ENCODE measurements at places on chromosomes 11 and 22. TPM values are rescaled to one million over a fixed set of nuclear protein-coding genes. Genes with fewer than 3 reads are reported as not detected.

DNA sequence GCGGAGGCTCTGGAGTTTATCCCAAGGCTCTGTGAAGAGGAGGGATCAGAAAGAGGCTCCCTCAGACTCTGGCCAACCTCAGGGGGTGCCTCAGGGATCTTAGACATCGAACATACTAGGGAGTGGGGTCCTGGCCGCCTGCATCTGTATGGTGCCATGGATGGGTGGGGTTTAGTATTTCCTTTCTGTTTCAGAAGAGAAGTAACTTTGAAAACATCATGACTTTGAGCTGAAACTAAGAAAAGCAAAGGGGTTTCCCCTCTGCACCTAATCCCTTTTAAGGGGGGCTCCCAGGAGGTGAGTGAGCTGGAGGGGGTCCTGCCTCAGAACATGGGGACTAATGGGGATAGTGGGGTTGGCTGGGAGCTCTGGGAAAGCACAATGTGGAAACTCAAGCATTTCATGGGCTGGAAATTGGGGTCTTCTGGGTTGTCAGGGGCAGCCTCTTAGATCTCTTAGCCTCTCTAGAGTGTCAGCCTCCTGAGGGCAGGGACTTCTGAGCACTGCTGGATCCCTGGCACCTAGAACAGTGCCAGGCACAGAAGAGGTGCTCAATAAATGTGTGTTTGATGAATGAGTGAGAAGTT is 11.8 kb upstream of the SSTR3 start:
- DNase-seq = no peak

Gene C11orf97
- not detected for total RNA-seq

Gene BACE1
- total RNA-seq = 36.1 TPM

DNA sequence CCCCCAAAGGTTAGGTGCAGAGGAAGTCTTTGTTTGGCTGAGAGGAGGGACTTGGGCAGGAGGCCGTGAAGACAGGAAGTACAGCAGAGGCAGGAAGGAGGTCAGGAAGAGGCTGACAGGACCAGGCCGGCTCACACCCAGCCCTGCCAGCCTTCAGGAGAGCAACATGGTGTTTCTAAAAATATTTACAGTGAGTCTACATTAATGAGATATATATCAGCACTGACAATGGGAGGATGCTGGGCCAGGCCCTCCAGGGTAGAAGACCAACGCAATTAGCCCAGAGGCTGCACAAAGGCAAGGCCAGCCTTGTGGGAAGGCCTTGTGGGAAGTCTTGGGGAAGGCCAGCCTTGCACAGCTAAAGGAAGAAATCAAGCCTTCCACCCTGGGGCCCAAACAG is 7.9 kb upstream of the APLNR start:
- DNase-seq = no peak

- peak; percentile 96 for DNase-seq
These were observed 54.7 kb downstream of the FBXO7 start for GRCh38 chr22:32528984-32529982.

DNA sequence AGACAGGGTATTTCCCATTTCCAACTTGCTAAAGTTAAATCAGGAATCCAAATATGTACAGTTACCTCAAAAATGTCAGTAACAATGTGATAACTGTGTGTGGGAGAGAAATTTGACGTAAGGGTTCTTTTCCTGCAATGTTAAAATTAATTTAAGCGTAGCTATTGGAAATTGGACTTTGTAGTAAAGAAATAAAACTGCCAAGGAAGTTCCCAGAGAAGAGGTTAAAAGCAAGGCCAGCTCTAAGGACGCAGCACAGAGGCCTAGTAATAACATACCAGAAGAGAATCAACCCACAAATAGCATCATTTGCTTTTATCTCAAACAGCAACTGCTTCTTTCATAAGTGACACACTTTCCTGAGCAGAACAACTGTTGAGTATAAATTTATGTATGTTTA is 36.8 kb upstream of the GRIA4 start:
- DNase-seq = no peak

GRCh38 chr11:14270690-14271542 is 88.1 kb downstream of the RRAS2 start:
- DNase-seq = no peak

GRCh38 chr11:91981995-91982394 is 242.6 kb upstream of the FAT3 start:
- peak; percentile 87 for DNase-seq

DNA sequence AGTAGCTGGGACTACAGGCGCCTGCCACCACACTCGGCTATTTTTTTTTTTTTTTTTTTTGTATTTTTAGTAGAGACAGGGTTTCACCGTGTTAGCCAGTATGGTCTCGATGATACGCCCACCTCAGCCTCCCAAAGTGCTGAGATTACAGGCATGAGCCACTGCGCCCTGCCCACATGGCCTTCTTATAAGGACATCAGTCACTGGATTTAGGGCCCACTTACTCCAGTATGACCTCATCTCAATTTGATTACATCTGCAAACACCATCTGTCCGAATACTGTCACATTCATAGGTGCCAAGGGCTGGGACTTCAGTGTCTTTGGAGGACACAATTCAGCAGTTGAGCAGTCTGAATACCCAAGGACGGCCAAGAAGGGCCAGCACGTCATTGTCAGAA is 8.2 kb upstream of the PRR5 start:
- no peak for DNase-seq

Gene RIMBP3C
- total RNA-seq = 0.14 TPM

DNA sequence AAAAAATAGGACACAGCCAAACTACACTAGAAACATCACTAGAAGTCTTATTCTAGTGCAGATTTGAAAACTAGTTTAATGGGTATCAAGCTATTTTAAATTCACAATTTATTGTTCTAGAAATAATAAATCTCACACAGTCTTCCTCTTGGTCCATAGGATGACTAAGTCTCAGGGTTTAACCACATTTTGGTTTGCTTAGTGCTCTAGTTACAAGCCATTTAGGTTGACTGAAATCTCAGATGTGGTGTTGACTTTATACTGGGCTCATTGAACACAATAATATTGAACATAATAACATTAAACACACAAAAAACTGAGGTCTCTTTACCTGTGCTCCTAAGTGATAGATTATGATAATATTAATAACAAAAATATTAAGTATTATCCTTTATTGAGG is 760.3 kb upstream of the CCDC179 start:
- DNase-seq = no peak

DNA sequence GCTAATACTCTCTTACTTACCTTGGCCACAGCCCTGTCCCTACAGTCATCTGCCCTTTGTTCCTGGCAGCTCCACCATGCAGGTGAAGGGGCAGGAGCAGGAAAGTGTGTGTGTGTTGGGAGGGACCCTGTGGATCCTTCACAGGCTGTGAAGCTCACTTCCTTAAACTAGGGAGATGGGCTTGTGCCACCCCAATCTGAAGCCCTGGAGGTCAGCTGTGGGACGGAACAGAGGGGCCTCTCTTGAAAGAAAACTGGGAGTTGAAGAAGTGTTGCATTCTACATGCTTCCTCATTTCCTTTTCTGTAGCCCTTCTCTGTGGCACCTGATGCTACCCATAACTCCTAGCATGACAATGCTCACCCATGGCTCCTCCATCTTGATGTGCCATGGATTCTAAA is 11.7 kb downstream of the FADS1 start:
- no peak for DNase-seq

GRCh38 chr22:43308060-43308830 is 34.9 kb downstream of the SCUBE1 start:
- no peak for DNase-seq

GRCh38 chr11:44008088-44008501 is 39.7 kb upstream of the ACCSL start:
- peak; percentile 59 for DNase-seq

GRCh38 chr11:124791626-124792341 is 8.4 kb downstream of the MSANTD2 start:
- no peak for DNase-seq

GRCh38 chr22:25818541-25818940 is 76.6 kb downstream of the MYO18B start:
- no peak for DNase-seq

Gene SEC14L6
- total RNA-seq = 0.14 TPM

Gene POLR2L
- 91.4 TPM for total RNA-seq

DNA sequence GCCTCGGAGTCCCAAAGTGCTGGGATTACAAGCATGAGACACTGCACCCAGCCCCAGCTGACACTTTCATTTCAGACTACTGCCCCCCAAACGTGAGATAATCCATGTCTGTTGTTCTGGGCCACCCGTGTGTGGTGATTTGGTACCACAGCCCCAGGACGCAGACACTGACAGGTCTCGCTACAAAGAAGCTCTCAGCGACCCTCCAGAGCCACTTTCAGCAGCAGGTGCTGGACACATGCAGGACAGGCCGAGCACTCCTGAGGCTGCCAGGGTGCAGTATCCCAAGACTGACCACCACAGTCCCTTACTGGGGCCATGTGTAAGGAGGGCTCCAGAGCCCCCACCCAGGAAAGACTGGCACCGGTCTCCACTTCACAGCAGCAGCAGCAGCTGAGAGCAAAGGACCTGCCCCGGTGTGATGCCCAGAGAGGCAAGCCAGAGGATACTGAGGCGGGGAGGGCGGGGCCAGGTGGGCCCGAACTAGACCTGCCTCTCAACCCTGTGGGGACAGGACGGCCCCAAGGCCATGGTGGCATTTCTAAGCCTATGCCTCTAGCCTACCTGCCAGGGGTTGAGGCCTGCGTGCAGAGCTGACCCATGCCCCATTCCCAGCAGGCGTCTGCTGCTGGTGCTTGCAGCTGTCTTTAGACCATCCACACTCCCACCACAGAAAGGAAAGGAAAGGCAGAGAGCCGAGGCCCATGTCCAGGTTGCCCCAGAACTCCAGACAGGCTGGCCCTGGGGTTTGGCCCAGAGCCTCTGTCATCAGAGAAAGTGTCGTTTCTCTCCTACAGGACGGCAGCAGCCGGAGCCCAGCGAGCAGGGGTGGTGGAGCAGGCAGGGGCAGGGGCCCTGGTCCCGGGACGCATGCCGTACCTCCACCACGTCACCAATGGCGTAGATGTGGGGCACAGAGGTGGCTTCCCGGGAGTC is 28.0 kb upstream of the GNB1L start:
- DNase-seq = peak; percentile 79

DNA sequence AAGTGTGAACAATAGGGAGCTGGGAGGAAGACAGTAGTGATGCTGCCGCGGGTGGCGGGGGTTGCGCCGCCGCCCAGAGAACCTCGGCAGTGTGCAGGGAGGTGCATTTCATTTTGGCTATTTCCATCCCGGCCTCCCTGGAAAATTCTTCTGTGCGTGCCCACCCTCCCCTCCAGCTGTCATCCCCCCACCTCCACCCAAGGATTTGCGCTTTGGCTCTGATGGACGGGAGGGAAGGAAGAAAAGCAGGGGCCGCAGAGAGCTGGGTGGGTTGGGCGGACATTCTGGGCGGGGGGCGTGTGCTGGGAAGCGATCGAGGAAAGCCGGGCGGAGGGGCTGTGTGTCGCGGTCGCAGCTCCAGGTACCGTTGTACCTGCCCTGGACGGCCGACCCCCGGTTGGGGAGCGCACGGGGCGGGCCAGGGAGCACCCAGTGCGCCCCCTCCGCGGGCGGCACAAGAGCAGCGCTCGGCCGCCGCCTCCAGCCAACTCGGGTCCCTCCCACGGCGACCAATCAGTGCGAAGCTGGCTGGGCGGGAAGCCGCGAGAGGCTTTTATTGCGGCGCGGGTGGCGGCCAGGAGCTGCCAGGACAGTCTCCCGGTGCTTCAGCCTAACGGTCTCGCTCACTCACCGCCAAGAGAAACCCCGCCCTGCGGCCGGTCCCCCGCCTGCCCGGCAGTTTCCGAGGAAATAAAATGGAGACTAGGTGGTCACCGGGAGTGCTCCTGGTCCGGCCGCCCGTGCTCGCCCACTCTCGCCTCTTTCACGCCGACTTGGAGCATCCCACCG is 1.6 kb downstream of the NCAM1 start:
- DNase-seq = peak; percentile 86

Gene UCP3
- 1.1 TPM for total RNA-seq

Gene RASGRP2
- 49.6 TPM for total RNA-seq

Gene YPEL4
- total RNA-seq = 0.33 TPM

GRCh38 chr22:30747493-30747892 is 52.8 kb downstream of the OSBP2 start:
- DNase-seq = no peak

DNA sequence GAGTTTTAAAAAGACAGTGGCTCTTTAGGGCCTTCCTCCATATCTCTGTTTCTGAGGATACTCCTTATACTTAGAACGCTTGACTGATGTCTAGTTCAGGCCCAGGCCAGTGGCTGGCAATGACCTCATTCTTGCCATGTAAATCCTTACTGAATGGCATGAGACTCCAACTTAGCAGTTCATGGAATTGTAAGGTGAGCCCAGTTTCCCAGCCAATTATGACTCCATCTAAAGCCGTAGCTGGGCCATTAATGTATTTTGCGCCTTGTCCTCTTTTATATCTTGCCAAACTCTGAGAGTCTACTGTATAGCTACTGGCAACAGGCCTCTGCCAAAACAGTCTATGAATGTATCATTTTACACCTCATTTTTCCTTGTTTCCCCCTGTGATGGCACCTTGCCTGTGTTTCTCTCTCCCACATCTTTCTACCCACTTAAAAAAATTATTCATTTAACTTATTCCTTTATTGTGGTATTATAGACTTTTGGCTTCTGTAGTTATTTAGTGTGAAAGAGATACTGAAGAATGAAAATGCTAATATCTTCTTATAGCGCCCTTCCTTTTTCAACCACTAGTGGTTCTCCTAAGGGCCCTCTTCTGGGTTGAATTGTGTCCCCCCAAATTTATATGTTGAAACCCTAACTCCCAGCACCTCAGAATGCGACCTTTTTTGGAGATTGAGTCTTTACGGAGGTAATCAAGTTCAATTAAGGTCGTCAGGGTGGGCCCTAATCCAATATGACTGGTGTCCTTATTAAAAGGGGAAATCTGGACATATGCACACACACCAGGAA is 67.4 kb downstream of the ZNRF3 start:
- DNase-seq = no peak

DNA sequence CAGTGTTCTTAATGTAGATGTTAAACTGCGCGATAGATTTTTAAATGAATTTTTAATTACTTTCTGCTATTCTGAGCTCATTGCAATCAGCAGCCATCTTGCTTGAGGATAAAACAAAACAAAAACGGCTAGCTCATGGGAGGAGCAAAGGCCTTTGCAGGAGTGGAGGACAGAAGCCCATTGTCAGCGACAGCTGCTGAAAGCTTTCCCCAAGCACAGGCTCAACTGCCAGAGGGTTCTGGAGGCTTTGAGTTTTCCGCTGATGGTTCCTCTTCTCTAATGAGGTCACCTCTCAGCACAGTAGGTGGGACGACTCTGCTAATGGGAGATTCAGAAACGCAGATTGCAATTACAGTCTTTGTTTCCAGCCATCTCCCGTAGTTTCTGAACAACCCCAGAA is 167.1 kb upstream of the TTC12 start:
- no peak for DNase-seq

Gene MRPL49
- 39.3 TPM for total RNA-seq

DNA sequence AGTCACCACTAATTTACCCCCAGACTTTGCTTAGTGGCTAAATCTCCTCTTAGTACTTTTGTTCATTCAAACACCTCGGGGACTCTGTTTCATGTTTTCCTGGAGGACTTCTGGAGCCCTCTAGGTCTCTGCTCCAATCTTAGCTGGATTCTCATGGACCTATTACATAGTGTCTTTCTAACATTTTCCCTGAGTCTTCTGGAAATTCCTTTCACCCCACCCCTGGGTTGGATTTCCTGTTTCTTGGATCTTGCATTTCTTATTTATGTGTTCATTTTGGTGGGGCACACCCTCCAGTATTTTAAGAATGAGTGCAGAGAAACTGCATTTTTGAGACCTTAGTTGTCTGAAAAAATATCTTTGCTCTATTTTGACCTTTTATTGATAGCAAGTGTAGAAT is 220.1 kb downstream of the BLID start:
- no peak for DNase-seq
